ENCODE measurements at places on chromosomes 5 and 9.
A peak's percentile ranks its signal among the peaks of the same experiment; 100 is the strongest.

DNA sequence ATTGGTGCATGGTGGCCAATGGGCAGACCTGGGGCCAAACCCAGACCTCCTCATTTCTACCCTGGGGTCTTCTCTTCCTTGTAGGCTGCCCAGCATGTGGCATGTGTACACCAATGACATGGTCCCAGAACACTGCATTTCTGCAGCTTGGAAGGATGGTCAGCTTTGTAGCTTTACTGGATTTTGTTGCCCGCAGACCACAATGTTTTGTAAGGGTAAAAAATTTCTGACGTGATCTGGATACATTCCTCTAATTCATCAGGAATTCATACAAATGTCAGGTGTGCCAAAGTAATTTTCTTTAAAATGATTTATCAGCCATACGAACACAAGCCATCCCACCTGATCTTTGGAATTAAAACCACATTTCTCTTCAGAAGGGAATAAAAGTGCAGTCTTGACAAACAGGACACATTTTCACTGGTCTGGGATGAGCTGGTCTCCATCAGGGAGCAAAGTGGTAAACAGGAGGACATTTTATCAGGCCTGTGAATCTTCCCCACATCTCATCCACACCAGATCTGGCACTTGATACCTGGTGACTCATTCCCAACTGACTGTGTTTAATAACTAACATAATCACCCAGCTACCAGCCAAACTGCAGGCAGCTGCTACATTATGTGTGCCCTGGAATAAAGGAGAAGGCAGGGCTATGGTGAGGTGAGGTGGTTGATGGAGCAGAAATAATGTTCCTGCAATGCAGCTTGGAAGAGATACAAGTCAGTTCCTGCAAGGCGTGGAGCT lies 103.9 kb downstream of the SPOCK1 start:
- peak; percentile 10 for DNase-seq

DNA sequence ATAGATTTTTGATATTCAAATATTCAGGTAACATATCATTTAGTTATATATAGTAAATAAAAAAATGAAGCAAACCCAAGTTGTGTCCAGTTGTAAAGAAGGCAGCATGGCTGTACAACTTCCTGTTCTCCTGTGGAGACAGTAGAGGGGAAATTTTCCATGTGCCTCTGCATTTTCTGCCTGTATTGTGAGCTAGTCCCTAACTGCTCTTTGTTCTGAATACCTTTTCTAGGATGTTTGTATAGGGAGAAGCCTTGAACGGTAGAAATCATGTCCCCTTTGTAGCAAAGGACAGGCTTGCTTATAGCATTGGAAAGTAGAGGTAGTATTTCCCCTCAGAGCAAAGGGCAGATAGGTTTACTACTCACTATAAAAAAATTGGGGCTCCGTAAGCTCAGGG lies 13.3 kb upstream of the RPS23 start:
- no peak for DNase-seq

GRCh38 chr5:102290004-102290403 lies 6.1 kb downstream of the SLCO4C1 start:
- DNase-seq, result peak; percentile 62

- no peak for DNase-seq
These were observed 46.4 kb downstream of the DMXL1 start for GRCh38 chr5:119117237-119117636.

GRCh38 chr9:93329629-93330280 lies 121.7 kb upstream of the FAM120A start:
- DNase-seq, result no peak

- DNase-seq, result no peak
These were observed 61.7 kb upstream of the NIPAL4 start for GRCh38 chr5:157398305-157398704.

- no peak for DNase-seq
These were observed 888 bp downstream of the RPL26L1 start for GRCh38 chr5:172959824-172960799.

DNA sequence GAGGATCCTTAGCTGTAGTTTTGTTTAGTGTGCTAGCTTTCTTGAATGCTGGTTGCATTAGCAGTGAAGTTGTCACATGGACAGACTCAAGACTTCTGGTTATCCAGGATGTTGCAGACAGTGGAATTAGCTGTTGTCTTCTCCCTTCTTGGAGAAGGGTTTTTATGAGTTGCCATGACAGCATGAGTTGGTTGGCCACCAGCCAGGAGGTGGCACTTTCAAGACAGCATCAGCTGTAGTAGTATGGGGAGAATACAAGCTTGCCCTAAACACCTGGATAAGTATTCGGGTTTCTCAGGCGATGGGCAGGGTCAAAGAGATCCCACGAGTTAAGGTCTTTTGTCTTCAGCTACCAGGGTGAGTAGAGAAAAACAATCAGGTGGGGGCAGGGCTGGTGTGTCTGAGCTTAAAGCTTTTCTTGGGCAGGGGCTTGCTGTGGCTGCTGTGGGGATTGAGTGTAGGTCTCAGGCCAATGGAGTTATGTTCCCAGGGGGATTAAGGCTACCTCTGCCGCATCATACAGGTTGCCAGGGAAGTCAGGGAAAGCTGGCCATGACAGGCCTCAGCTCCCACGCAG lies 7.7 kb upstream of the C5orf47 start:
- no peak for DNase-seq

DNA sequence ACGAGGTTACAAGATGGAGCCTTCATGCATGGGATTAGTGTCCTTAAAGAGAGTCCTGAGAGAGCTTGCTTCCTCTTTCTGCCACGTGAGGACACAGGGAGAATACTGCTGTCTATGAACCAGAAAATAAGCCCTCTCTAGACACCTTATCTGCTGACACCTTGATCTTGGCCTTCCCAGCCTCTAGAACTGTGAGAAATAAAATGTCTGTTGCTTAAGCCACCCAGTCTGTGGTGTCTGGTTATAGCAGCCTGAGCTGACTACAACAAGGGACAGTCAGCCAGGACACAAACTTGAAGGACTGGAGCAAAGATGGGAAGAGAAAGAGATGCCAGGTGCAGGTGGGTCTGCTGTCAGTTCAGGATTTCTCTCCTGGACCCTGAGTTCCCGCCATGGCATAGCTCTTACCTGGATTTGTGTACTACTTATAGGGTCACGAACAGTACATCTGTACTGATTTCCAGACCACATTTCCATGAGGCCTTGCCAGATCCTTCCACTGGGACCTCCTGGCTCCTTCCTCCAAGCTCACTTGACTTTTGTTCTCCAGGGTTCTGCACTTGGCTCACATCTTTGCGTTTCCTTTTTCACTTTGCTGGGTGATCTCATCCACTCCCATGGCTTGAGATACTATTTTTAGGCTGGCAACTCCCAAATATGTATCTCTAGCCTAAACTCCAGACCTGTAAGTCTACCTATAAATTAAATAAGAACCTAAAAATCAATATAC lies 44.9 kb upstream of the LIFR start:
- no peak for DNase-seq

- no peak for DNase-seq
These were observed 36.5 kb downstream of the ALG2 start for GRCh38 chr9:99185348-99185632.

DNA sequence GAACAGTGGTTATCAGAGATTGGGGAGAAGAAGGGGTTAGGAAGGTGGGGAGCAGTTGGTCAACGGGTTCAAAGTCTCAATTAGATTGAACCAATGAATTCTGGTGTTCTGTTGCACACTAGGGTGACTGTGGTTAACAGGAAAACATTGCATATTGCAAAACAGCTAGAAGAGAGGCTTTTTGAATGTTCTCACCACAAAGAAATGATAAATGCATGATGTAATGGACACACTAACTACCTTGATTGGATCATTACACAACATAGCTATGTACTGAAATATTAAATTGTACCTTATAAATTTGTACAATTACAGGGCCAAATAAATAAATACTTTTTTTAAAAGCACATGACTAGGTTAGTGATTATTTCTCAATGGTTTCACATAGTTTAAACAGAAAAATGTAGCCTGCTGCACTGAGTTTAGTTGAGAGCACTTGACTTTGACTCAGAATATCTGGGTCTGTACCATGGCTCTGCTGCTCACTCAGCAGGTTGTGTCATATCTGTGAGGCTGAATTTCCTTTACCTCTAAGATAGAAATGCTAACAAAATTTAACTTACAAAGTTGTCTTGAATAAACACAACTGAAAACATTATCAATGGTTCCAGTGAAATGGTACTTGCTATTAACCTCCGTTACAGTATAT lies 30.4 kb downstream of the NUDT12 start:
- no peak for DNase-seq

DNA sequence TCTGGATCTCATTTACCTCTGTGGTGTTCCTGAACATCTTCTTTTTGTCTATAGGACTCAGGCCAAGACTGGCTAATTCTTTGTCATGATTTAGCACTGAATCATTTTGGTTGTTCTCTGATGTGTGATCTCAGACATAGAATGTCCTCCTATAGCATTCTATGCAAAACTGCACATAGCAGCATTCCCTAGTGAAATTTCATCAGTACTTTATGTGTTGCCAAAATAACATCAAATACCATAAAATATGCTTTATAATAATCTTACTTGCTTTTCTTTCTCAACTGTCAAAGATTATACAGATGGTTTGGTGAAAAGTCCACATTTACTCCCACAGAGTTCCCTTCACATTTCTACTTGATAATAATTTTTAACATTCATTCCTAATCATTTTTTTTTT lies 115.7 kb upstream of the MPDZ start:
- no peak for DNase-seq

- peak; percentile 41 for DNase-seq
These were observed 71.3 kb downstream of the TMC1 start for GRCh38 chr9:72592502-72593403.

DNA sequence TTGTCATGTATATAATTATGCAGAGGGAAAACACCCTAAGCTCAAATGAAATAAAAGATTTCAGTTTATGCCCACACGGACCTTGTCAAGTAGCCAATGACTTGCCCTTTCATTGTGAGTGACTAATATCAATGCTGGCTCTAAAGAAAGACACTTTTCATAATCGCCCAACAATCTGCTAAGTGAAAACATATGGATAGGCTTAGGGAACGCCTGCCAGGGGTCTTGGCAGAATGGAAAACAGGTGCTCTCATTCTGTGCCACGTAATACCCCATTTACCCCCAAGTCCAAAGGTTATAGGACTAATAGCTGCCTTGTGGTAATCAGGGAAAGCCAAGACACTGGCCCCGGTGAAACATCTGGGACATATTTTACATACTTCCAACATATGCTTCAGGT lies 157.7 kb downstream of the SLF1 start:
- DNase-seq, result no peak

DNA sequence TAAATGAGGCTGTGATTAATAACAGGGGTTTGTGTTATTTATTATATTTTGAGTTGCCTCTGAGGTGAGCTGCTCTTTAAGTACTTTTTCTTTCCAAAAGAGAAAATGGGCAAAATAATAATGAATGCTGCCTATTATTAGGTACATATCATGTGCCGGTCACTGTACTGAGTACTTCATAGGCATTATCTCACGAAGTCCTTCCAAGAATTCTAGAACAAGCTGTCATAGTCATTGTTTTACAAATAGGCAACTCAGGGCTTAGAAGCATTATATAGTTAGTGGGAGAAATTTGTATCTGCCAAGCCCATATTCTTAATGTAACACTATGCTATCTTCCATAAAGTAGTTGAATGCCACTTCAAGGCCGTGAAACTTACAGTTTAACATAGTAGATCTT lies 628.7 kb downstream of the CCDC171 start:
- no peak for DNase-seq

- no peak for DNase-seq
These were observed 34.0 kb downstream of the ZNF474 start for GRCh38 chr5:122163121-122164069.

GRCh38 chr9:7104625-7105024 lies 346.9 kb downstream of the KDM4C start:
- DNase-seq, result no peak

GRCh38 chr9:135644631-135645218 lies 5.4 kb upstream of the GLT6D1 start:
- DNase-seq, result no peak

DNA sequence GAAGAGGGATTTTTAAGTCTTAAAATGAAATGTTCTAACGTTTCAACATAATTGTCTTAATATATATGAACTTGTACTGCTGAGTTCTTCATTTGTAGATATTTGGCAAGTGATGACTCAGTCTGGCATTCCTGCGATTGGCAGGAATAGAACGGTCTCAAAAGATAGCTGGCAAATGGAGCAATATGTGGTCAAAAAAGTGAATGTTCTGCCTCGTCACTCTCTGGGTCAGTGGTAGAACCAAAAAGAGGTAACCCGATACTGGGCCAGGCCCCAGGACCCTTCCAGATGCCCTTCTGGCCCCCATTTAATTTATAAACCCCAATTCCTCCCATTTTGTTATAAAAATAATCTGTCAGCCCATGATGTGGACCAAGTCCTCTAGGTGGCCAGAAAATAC lies 39.2 kb downstream of the ZNF366 start:
- DNase-seq, result no peak

- no peak for DNase-seq
These were observed 68.1 kb upstream of the FBXL7 start for GRCh38 chr5:15431923-15432322.

- DNase-seq, result no peak
These were observed 165.2 kb downstream of the NR2F1-AS1 start for GRCh38 chr5:93415819-93416218.

DNA sequence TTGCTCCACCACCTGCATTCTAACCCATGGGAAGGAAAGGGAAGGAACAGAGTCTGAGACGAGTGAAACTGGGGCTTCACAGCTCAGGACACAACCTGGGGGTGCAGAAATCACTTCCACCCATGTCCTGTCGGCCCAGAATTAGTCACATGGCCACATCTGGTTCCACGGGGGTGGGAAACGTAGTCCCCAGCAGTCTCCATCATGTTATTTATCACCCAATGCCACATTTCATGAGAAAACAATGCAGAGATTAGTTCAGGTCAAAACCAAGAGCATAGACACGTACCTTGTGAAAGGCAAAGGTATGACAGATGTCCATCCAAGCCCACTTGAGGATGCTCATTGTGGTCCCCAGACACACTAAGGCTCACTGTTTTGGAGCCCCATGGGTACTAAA lies 125.1 kb downstream of the MED10 start:
- no peak for DNase-seq
